Mesothelial cell of epicardium (in vitro differentiated cells): ENCODE measurements at places on chromosomes 5 and 9.

GRCh38 chr5:181166812-181167733 is 19.7 kb downstream of the OR2V2 start:
- no peaks in the 10 kb centered on the region for H3K36me3 ChIP-seq
- no peak overlapping the region for H3K27ac ChIP-seq
- H3K4me3 ChIP-seq, result no peak overlapping the region
- peaks cover 96% of the 10 kb centered on the region for H3K27me3 ChIP-seq
- peaks cover 29% of the 10 kb centered on the region for H3K4me1 ChIP-seq

GRCh38 chr5:14136228-14136627 is 6.9 kb upstream of the TRIO start:
- H3K4me1 ChIP-seq, result peaks cover 8% of the 10 kb centered on the region
- DNase-seq, result no peak
- no peak overlapping the region for H3K27ac ChIP-seq
- H3K36me3 ChIP-seq, result no peaks in the 10 kb centered on the region
- no peak overlapping the region for H3K4me3 ChIP-seq

- H3K36me3 ChIP-seq, result no peaks in the 10 kb centered on the region
- H3K27ac ChIP-seq, result no peak overlapping the region
- DNase-seq, result no peak
- no peaks in the 10 kb centered on the region for H3K27me3 ChIP-seq
Observed at GRCh38 chr9:18385696-18386490, 88.1 kb upstream of the ADAMTSL1 start.

DNA sequence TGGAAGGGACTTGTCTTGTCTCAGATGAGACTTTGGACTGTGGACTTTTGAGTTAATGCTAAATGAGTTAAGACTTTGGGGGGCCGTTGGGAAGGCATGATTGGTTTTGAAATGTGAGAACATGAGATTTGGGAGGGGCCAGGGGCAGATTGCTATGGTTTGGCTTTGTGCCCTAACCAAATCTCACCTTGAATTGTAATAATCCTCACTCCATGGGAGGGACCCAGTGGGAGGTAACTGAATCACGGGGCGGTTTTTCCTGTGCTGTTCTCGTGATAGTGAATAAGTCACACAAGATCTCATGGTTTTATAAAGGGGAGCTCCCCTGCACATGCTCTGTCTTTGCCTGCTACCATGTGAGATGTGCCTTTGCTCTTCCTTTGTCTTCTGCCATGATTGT is 72.1 kb downstream of the RAI14 start:
- H3K4me3 ChIP-seq, result no peak overlapping the region
- no peaks in the 10 kb centered on the region for H3K27me3 ChIP-seq
- no peak overlapping the region for H3K27ac ChIP-seq
- H3K36me3 ChIP-seq, result peaks cover 32% of the 10 kb centered on the region
- peaks cover 6% of the 10 kb centered on the region for H3K4me1 ChIP-seq

- peaks cover 40% of the 10 kb centered on the region for H3K4me1 ChIP-seq
- no peak for DNase-seq
- no peak overlapping the region for H3K4me3 ChIP-seq
- H3K27me3 ChIP-seq, result peaks cover 34% of the 10 kb centered on the region
- H3K36me3 ChIP-seq, result peaks cover 29% of the 10 kb centered on the region
Observed at GRCh38 chr9:123658792-123659191, 271.1 kb downstream of the DENND1A start.

DNA sequence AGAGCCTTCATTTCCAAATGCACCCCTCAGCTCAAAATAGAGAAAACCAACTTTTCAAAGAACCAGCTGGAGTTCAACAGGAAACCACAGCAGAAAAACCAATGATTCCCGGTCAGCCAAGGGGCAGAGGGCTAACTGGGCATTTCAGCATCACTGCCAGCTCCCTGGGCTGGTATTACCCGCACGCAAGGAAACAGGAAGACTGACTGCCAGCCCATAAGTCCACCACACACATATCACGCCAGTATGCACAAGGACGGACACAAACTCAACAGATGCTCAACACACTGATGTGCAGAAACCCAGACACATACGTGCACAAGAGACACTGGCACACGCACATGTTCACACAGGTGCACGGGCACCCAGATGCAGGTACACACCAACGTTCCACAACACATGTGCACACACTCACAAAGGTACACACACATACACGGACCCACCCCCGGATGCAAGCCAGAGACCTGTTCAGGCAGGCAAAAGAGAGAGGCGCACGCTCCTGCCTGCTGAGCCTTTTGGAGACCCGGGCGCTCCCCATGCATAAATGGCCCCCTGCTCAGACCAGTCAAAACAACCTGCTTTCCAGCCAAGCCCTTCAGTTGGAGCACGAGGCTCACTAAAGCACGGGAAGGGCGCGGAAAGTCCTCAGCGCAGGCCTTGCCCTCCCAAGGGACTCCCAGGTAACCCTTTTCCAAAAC is 2.1 kb downstream of the ADAMTS2 start:
- H3K27ac ChIP-seq, result no peak overlapping the region
- no peaks in the 10 kb centered on the region for H3K36me3 ChIP-seq
- H3K27me3 ChIP-seq, result peaks cover 61% of the 10 kb centered on the region
- H3K4me1 ChIP-seq, result peaks cover 12% of the 10 kb centered on the region
- peak overlapping the region; percentile 65 for H3K4me3 ChIP-seq

GRCh38 chr5:153456993-153457392 is 33.5 kb upstream of the GRIA1 start:
- DNase-seq, result no peak
- peaks cover 4% of the 10 kb centered on the region for H3K27me3 ChIP-seq
- no peaks in the 10 kb centered on the region for H3K36me3 ChIP-seq
- no peak overlapping the region for H3K4me3 ChIP-seq
